ENCODE measurements at places on chromosomes 16 and 17.

- DNase-seq: no peak
These were observed at the start of gene CLDN6 for GRCh38 chr16:3017794-3018506. Gene CLDN6 (minus strand): TSS chr16:3018183. CDS start chr16:3016021, 2,162 bp downstream.

- no peak for DNase-seq
These were observed 496.7 kb upstream of the RBFOX1 start for GRCh38 chr16:6835941-6836340.

GRCh38 chr17:29138971-29139691 lies 41.1 kb downstream of the MYO18A start:
- no peak for DNase-seq

DNA sequence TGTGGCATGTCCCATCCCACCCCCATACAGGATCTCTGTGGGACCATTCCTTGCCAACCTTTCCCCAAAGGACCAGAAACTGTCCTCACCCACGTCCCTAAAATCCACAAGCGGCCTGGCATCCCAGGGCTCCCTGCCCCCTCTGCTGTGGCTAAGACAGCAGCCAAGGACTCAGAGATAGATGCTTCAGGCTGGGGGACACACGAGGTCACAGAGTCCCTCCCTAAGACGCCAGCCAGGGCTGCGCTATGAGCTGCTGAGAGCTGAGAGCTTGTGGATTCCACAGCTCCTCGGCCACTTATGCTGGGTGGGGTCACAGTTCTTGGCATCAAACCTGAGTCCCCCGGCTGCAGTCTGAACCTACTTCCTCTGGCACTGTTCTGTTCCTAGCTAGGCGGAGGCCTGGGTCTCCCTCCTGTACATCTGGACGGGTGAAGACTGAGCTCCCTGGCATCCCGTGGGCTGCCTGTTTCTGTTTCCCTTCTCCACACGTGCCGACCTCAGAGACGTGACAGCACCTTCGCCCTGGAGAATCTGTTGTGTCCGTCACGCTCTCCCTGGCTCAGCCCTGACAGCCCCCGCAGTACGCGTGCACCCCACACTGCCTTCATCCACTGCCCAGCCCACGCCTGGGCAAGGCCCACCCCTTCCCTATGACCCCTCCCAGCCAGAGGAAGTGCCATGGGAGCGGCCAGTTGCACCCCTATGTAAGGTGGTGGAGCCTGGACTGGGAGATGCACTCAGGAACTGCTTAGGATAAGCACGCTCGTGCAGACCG lies 61.2 kb downstream of the ENGASE start:
- no peak for DNase-seq

- DNase-seq: no peak
These were observed 555.0 kb upstream of the RBFOX1 start for GRCh38 chr16:6777624-6778023.

GRCh38 chr17:14157822-14158221 lies 78.8 kb downstream of the CDRT15 start:
- DNase-seq: no peak

DNA sequence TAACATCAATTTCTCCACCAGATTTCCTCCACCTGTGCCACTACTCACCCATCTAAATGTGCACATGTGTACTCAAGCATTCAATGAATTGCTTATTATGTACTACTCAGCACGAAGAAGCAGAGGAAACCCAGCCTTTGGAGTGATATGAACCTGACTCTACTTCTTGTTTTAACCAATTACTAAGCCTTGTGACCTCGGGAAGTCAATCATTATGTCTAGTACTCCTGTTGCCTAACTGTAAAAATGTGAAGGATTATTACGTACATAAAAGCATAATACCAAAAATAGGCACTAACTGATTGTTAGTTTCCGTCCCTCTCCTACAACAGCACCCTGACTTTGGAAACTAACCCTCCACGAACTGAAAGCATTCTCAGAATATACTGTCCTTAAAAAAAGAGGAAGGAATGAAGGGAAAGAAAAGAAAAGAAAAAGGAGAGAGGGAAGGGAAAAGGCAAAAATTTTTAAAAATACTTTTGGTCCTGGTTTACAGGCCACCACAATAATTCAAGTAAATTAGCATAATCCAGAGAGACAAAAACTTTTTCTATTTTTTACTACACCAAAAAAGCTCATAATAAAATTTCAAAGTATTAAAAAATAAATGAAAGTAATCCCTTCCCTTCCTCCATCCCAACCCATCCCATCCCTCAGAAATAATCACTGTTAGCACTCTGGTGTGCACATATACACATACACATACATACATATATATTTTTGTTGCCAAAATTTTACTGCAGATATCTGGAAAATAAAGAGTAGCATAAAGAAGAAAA lies 53.6 kb downstream of the KANSL1 start:
- no peak for DNase-seq

- DNase-seq: no peak
These were observed 9.8 kb downstream of the SLC38A10 start for GRCh38 chr17:81285179-81285878.

GRCh38 chr16:57639172-57639887 lies 10.9 kb downstream of the ADGRG1 start:
- no peak for DNase-seq

GRCh38 chr16:70258065-70258464 lies 6.3 kb upstream of the EXOSC6 start:
- DNase-seq: no peak
